ENCODE measurements at places on chromosomes 4 and X. TPM values are rescaled to one million over a fixed set of nuclear protein-coding genes. Genes with fewer than 3 reads are reported as not detected.
A peak's percentile ranks its signal among the peaks of the same experiment; 100 is the strongest.

The GNRHR gene
- not detected for total RNA-seq

The ERCC6L gene
- total RNA-seq: 1.8 TPM

The C4orf46 gene
- 18.4 TPM for total RNA-seq

The EDA gene
- 7.6 TPM for total RNA-seq

GRCh38 chr4:173182403-173182802 is 13.8 kb downstream of the GALNT7 start:
- DNase-seq: no peak

The FRMD7 gene
- 0.10 TPM for total RNA-seq

- DNase-seq: no peak
Observed at GRCh38 chr4:2296631-2297601, 35.0 kb upstream of the MXD4 start.

The HNRNPDL gene
- total RNA-seq: 185 TPM

The FAM9A gene
- total RNA-seq: not detected

The SGMS2 gene
- 23.0 TPM for total RNA-seq

GRCh38 chr4:25350561-25350960 is 26.5 kb upstream of the ANAPC4 start:
- DNase-seq: no peak

GRCh38 chr4:73311428-73311827 is 52.8 kb upstream of the ANKRD17 start:
- DNase-seq: no peak

DNA sequence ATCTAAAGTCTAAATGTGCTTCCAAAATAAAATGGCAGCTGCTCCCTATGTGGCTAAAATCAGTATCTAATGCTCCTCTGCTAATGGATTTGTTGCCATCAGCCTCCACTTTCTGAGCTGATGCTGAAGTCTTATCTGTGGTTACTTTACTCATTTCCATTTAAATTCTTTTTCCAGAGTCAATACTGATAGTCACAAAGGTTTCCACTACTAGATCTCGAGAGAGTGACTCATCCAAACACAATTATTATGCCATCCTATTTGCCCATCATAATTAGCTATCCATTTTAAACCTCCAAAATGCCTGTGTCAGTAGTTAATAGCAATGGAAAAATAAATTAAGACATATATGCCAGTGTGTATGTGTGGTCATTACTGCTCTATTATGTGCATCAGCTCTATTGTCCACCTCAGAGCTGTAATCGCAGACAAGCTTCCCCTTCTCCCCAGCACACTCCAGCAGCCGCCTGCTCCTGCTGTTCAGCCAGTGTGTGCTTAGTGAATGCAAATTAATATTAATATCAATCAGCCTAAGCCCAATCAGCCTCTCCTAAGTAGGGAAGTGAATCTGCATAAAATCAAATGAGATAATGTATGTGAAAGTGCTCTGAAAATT is 199.8 kb upstream of the ZIC3 start:
- no peak for DNase-seq

DNA sequence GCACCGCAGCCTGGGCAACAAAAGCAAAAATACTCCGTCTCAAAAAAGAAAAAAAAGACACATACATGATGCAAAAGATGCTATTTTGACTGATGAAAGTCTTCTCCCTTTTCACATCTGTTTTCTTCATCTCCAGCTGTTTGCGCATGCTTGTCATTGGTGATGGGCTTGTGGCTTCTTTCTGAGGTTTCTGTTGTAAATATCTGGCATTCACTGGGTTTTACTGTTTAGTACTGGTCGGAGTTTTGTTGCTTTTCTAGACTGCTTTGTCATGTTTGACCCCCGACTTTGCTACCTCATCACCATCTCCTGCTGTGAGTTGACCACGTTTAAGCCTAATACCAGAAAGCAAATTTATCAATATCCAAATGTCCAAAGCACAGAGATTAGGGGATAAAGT is 34.4 kb downstream of the PTCHD1 start:
- DNase-seq: no peak

The CSAG2 gene
- not detected for total RNA-seq

DNA sequence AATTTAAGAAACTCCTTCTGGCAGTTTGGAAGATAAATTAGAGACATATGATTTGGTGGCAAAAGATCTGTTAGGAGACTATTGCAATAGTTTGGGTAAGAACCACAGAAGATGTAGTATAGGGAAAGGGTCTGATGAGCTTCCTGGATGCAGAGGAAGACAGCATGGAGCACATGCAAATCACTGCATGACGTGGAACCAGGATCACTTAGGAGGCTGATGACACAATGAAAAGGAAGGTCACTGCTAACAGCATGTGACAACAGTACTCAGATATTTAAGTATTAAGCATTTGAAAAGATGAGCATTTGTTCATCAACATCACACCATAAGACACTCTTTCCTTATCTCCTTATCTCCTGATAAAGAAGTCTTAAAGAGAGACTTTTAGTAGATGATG is 167.8 kb upstream of the LDB2 start:
- DNase-seq: no peak

GRCh38 chrX:153190381-153190780 is 11.3 kb downstream of the MAGEA1 start:
- no peak for DNase-seq

DNA sequence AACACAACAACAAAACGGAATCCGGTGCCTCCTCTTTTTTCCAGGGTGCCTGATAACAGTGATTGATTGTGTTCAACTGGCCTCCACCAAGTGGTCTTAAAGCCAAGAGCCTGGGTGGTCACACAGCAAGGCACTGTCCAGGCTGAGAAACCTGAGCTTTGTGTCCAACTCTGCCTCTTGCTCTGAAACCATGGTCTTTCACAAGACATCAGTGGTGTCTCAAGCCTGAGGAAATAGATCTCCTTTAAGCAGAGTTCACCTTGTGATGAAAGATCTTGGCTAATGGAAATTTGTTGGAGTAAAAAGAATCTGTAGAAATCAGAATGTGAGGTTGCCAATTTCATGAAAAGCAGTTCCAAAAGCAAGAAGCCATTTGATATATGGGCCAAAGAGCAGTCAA is 47.3 kb upstream of the ACSL1 start:
- DNase-seq: no peak

DNA sequence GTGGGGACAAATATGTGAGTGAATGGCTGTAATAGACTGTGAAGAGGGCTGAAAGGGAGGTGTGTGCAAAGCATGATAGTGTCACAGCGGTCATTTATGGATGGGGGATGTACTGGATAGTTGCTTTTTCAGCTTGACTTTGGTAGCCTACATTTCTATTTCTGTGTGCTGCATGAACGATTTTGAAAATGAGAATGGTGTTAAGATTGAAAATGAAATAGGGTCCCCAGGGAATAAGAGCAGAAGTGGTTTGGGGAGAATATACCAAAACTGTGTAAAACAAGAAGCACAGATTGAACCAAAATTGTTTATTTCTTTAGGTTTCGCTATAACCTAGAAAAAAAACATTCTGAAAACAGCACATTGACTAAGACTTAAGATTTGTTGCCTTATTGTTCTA is 58.8 kb upstream of the CLNK start:
- DNase-seq: no peak

The FOXR2 gene
- total RNA-seq: not detected

The TMEM175 gene
- 25.4 TPM for total RNA-seq

The CPEB2 gene
- 21.5 TPM for total RNA-seq

DNA sequence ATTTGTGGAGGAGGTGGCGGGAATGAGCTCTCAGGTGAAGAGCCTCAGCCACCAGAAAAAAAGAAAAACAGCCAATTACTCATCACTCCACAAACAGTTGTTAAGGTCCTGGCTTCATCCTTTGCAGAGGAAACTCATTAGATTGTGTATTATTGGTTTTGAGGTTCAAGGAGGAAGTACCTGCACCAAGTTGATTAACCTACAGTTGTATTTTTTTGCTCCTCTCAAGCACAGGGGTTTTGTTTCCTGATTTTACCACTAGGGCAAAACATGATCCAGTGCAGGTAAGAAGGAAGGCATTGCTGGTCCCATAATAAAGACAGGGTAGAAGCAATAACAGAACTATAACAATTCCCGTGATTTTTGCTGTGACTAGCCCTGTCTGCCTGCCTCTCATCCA is 84.0 kb upstream of the QRFPR start:
- no peak for DNase-seq

The SSX4B gene
- not detected for total RNA-seq

DNA sequence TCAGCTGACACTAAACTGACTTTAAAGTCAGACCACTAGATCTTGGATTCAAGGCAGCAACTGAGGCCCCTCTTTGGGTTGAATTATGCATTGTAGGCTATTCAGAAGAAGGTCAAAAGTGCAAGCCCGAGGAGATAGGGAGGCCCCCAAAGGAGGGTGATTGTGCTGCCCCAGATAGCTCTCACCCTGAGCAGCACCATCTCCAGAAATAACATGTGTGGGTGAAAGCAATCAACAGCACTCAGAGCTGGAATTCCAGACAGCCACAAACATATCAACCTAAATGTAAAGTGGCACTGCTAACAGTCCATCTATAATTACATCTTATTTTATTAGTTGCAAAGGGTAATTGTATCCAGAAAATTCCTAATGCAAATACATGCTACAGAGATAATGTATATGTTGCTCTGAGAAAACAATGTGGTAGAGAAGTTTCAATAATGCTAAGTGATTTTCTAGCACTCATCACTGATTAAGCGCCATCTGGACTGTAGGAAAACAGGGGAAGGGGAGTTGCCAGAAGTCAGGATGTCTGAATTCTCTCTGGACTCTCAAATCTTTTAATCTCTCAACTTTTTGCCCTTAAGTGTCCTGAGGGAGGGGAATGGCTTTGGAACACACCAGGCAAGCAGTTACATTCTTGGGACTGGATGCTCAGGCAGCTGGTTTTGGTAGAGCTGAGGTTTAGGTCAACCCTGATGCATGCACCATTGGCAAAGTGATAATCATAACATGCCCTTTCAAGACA is 61.8 kb upstream of the SFRP2 start:
- DNase-seq: peak; percentile 4

DNA sequence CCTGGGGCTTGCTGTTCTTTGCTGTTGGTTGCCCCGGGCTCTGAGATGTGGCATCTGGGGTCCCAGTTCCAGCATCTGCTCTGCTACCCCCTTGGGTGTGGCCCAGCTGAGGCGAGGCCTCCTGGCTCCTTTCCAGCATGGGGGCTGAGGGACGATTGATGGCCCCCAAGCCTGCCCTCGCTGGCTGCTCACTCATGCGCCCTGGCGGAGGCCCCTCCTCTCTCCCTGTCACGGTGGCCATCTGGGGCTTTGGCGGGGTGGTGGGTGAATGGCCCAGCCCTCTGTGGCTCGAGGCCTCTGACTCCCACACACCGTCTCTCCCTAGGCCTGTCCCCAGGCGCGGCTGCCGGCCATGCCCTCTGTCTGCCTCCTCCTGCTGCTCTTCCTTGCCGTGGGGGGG is 1.8 kb downstream of the PLXNA3 start:
- DNase-seq: no peak

DNA sequence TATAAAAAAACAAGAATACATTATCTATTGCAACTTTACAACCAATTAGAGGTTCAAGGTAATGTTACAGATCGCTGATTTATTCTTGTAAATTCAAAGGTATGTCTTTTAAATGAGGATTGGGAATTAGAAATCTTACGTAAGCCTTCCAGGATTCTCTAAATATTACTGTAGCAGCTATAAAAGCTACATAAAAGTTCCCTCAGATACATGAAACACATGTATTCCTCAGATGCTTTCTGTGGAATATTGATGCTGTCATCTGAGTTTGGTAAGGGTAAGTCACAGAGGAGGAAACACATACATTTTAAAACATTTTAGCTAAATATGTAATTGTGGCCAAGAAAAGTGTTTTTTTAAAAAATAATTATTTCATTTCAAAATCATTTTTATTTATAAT is 3.4 kb downstream of the AFP start:
- no peak for DNase-seq

GRCh38 chr4:34723605-34724004 is 1520.7 kb downstream of the ARAP2 start:
- DNase-seq: no peak

DNA sequence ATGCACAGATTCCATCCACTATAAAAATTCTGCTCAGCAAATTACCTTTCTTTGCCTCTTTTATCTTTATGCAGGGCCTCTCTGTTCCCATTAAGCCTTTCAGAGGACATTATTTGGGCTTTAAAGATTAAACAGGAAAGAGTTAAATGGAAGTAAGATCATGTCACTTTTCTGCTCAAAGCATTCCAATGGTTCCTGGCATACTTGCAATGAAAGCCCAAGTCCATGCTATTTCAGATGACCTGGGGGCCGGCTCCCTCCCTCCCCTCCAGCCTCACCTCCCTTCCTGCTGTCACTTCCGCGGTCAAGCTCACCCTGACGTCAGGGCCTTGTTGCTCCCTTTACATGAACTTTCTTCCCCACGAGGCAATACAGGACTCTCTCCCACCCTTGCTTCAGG is 125.5 kb downstream of the C4orf51 start:
- no peak for DNase-seq

- no peak for DNase-seq
Observed at GRCh38 chrX:31200430-31200829, 128.6 kb upstream of the FTHL17 start.

The NKX6-1 gene
- total RNA-seq: not detected
